ENCODE measurements at places on chromosomes 16 and 17. TPM values are rescaled to one million over a fixed set of nuclear protein-coding genes. Genes with fewer than 3 reads are reported as not detected.

GRCh38 chr16:9526791-9527190, 435.3 kb downstream of the HAPSTR1 start:
- H3K27me3 ChIP-seq: no peaks in the 10 kb centered on the region
- no peak for DNase-seq
- H3K27ac ChIP-seq: no peak overlapping the region
- H3K4me3 ChIP-seq: no peak overlapping the region
- no peaks in the 10 kb centered on the region for H3K36me3 ChIP-seq

DNA sequence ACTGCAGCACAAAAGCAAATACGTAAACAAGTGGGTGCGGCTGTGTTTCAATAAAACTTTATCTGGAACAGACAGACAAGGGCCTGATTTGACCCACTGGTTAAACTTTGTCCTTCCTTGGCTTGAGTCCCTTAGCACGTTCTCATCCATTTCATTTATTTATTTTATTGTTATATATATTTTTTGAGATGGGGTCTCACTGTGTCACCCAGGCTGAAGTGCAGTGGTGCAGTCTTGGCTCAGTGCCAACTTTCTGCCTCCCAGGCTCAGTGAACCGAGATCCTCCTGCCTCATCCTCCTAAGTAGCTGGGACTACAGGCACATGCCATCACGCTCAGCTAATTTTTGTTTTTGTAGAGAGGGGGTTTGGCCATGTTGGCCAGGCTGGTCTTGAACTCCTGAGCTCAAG, 64.3 kb downstream of the MYH11 start:
- no peak for DNase-seq
- no peak overlapping the region for H3K4me3 ChIP-seq
- H3K27me3 ChIP-seq: no peaks in the 10 kb centered on the region
- no peaks in the 10 kb centered on the region for H3K36me3 ChIP-seq
- H3K27ac ChIP-seq: no peak overlapping the region

GRCh38 chr17:43779145-43780125, 658 bp upstream of the DUSP3 start:
- H3K36me3 ChIP-seq: no peaks in the 10 kb centered on the region
- peaks cover 7% of the 10 kb centered on the region for H3K27me3 ChIP-seq
- H3K27ac ChIP-seq: peak overlapping the region; percentile 32
- DNase-seq: no peak

- peaks cover 41% of the 10 kb centered on the region for H3K27me3 ChIP-seq
- H3K4me1 ChIP-seq: peaks cover 71% of the 10 kb centered on the region
- no peak overlapping the region for H3K4me3 ChIP-seq
- H3K27ac ChIP-seq: no peak overlapping the region
Measured at GRCh38 chr17:38750312-38751121, 2.0 kb upstream of the PSMB3 start.

- peaks cover 42% of the 10 kb centered on the region for H3K4me1 ChIP-seq
- no peaks in the 10 kb centered on the region for H3K27me3 ChIP-seq
- H3K4me3 ChIP-seq: no peak overlapping the region
- H3K36me3 ChIP-seq: no peaks in the 10 kb centered on the region
Measured at GRCh38 chr16:87489434-87490045, 3.3 kb downstream of the ZCCHC14 start.

GRCh38 chr17:63932721-63933120, 590 bp upstream of the CD79B start:
- no peak for DNase-seq
- H3K27ac ChIP-seq: peak overlapping the region; percentile 17
- peaks cover 14% of the 10 kb centered on the region for H3K36me3 ChIP-seq
- H3K4me3 ChIP-seq: peak overlapping the region; percentile 51
- no peaks in the 10 kb centered on the region for H3K27me3 ChIP-seq

- H3K36me3 ChIP-seq: no peaks in the 10 kb centered on the region
- no peak overlapping the region for H3K27ac ChIP-seq
- H3K4me1 ChIP-seq: peaks cover 7% of the 10 kb centered on the region
- DNase-seq: no peak
- no peaks in the 10 kb centered on the region for H3K27me3 ChIP-seq
- no peak overlapping the region for H3K4me3 ChIP-seq
Measured at GRCh38 chr16:46896314-46896968, 12.3 kb downstream of the GPT2 start.

GRCh38 chr16:3274490-3274889, 8.8 kb upstream of the ZNF263 start:
- no peaks in the 10 kb centered on the region for H3K4me1 ChIP-seq

DNA sequence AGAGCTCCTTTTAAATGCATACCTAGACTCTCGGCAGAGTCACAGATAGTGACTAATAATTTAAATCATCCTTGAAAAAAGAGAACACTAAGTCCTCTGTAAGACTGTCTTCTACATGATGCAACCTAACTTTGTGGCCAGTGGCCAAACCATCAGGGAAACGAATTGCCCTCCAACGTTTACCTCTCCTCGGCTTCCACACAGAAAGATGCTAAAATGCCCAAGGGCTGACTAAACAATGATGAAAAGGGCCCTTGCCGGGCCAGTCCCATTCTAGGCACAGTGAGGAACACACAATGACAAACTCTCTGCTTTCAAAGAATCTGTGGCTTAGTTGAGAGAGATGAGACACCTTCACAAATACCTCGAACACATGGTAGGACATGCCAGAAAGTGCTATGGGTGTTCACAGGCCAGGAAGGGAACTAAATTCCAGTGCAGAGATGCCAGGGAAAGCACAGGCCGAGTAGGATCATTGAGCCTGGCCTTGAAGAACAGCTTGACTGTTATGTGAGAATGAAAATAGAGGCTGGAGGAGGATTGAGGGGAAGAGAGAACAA, 35.3 kb upstream of the PITPNM3 start:
- DNase-seq: no peak
- H3K36me3 ChIP-seq: peaks cover 66% of the 10 kb centered on the region
- H3K4me1 ChIP-seq: no peaks in the 10 kb centered on the region

- no peaks in the 10 kb centered on the region for H3K27me3 ChIP-seq
- no peak overlapping the region for H3K4me3 ChIP-seq
- no peaks in the 10 kb centered on the region for H3K4me1 ChIP-seq
- no peak overlapping the region for H3K27ac ChIP-seq
- DNase-seq: no peak
Measured at GRCh38 chr16:82713778-82714177, 87.0 kb downstream of the CDH13 start.

DNA sequence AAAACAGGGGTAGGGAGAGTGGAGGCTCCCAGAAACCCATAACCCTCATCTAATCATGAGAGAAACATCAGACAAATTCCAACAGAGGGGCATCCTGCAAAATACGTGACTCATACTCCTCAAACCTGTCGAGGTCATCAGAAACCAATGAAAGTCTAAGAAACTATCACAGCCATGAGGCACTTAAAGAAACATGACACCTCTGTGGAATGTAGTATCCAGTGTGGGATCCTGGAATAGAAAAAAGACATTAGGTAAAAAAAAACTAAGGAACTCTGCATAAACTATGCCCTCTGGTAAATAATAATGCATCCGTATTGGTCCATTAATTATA, 16.4 kb downstream of the CDH5 start:
- no peak overlapping the region for H3K27ac ChIP-seq
- no peaks in the 10 kb centered on the region for H3K27me3 ChIP-seq
- no peaks in the 10 kb centered on the region for H3K4me1 ChIP-seq
- no peak for DNase-seq
- H3K4me3 ChIP-seq: no peak overlapping the region

- H3K4me1 ChIP-seq: no peaks in the 10 kb centered on the region
- no peak for DNase-seq
- H3K4me3 ChIP-seq: no peak overlapping the region
Measured at GRCh38 chr16:25608002-25608401, 83.8 kb upstream of the HS3ST4 start.

GRCh38 chr17:73018599-73018998, 73.9 kb downstream of the SLC39A11 start:
- H3K27ac ChIP-seq: no peak overlapping the region
- H3K4me3 ChIP-seq: no peak overlapping the region
- DNase-seq: no peak
- no peaks in the 10 kb centered on the region for H3K36me3 ChIP-seq
- no peaks in the 10 kb centered on the region for H3K27me3 ChIP-seq

GRCh38 chr17:45888392-45888791, 6.0 kb upstream of the MAPT start:
- H3K36me3 ChIP-seq: no peaks in the 10 kb centered on the region
- H3K27me3 ChIP-seq: no peaks in the 10 kb centered on the region
- DNase-seq: no peak
- H3K4me3 ChIP-seq: no peak overlapping the region
- no peaks in the 10 kb centered on the region for H3K4me1 ChIP-seq

GRCh38 chr16:14473488-14473887, 156.6 kb downstream of the PARN start:
- no peaks in the 10 kb centered on the region for H3K27me3 ChIP-seq
- no peak overlapping the region for H3K27ac ChIP-seq
- no peaks in the 10 kb centered on the region for H3K36me3 ChIP-seq
- H3K4me1 ChIP-seq: no peaks in the 10 kb centered on the region
- no peak for DNase-seq

- peaks cover 9% of the 10 kb centered on the region for H3K4me1 ChIP-seq
- H3K36me3 ChIP-seq: no peaks in the 10 kb centered on the region
- no peaks in the 10 kb centered on the region for H3K27me3 ChIP-seq
- no peak overlapping the region for H3K4me3 ChIP-seq
- no peak for DNase-seq
- H3K27ac ChIP-seq: no peak overlapping the region
Measured at GRCh38 chr17:82536512-82537201, 17.1 kb downstream of the FOXK2 start.

DNA sequence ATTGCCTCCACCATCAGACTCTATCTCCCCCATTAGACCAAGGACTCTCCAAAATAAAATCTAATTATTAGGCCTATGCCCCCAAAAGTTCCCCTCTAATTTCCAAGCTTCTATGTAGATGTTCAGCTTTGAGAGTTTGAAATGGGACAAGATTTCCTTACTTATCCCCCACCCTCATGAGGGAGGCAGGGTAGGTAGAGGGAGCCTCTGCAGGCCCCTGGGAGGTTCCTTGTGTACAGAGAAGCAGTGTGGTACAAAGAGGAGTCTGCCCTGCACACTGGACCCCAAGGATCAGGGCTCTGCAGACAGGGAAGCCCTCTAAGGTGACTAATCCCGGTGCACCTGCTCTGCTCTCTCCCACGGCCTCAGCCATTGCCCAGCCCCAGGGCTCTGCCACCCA, 2.5 kb downstream of the KRT17 start:
- no peak overlapping the region for H3K4me3 ChIP-seq
- no peak for DNase-seq
- no peak overlapping the region for H3K27ac ChIP-seq
- H3K27me3 ChIP-seq: no peaks in the 10 kb centered on the region
- no peaks in the 10 kb centered on the region for H3K36me3 ChIP-seq
- H3K4me1 ChIP-seq: no peaks in the 10 kb centered on the region

DNA sequence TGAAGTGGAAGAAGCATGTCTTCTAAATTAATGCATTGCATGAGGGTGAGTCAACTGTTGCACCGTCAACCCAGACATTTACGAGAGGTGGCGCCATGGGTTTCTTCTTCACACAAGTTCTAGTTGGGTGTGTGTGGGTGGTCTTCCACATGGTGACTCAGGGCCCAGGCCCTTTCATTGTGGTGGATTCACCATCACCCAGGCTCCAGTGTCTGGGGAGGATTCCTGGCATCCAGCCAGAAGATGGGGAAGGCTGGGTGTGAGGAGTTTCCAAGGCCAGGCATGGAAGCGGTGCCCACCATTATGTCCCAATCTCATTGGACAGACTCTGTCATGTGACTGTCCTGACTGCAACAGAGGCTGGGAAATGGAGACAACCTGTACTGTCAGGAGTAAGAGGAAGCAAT, 21.4 kb upstream of the JPH3 start:
- H3K27ac ChIP-seq: no peak overlapping the region
- H3K36me3 ChIP-seq: no peaks in the 10 kb centered on the region
- H3K4me1 ChIP-seq: no peaks in the 10 kb centered on the region
- DNase-seq: no peak
- peaks cover 2% of the 10 kb centered on the region for H3K27me3 ChIP-seq
- no peak overlapping the region for H3K4me3 ChIP-seq

- H3K27ac ChIP-seq: no peak overlapping the region
- no peaks in the 10 kb centered on the region for H3K27me3 ChIP-seq
- DNase-seq: no peak
- no peak overlapping the region for H3K4me3 ChIP-seq
Measured at GRCh38 chr16:31093132-31093703, 1.4 kb downstream of the VKORC1 start.

GRCh38 chr16:1794221-1794871, 841 bp upstream of the IGFALS start:
- H3K27ac ChIP-seq: no peak overlapping the region
- H3K27me3 ChIP-seq: no peaks in the 10 kb centered on the region
- no peak overlapping the region for H3K4me3 ChIP-seq
- H3K36me3 ChIP-seq: peaks cover 1% of the 10 kb centered on the region

DNA sequence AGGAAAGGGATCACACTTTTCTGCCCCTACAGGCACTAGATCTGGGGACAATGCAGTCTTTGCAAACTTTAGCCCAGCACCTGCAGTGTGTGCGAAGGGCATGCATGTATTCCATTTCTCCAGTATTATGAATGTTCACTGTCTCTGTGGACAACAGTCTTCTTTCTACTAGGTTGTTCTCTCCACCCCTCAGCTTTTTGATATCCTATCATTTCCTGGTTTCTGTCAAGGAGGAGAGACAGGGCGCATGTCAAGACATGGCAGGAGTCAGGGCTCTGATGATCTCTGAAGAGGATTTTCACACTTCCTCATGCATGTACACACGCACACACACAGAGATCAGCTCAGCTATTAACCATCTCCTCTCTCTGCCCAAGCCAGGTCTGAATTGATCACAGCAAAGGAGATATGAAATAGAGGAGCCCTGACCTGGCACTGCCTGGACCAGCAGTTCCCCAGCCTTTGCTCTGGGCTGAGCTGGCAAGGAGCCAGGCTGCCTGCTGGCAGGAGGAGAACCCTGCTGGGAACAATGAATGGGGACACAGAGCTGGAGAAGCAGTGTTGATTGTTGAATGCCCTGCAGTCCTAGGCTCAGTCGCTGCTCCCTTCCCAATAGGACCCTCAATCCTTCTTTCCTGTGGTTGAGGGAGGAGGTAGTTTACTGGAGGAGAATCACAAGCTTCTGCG, 2.6 kb downstream of the GPR179 start:
- no peak overlapping the region for H3K27ac ChIP-seq
- no peak overlapping the region for H3K4me3 ChIP-seq
- H3K4me1 ChIP-seq: no peaks in the 10 kb centered on the region
- no peaks in the 10 kb centered on the region for H3K27me3 ChIP-seq
- DNase-seq: no peak

- H3K27me3 ChIP-seq: no peaks in the 10 kb centered on the region
- no peak overlapping the region for H3K4me3 ChIP-seq
- no peaks in the 10 kb centered on the region for H3K36me3 ChIP-seq
- H3K27ac ChIP-seq: no peak overlapping the region
Measured at GRCh38 chr17:65226227-65226626, 89.1 kb downstream of the RGS9 start.

Gene NPIPB9
- total RNA-seq: 12.2 TPM

Gene CDC6
- 4.9 TPM for total RNA-seq

Gene GNGT2
- 39.4 TPM for total RNA-seq

Gene KRTAP3-1
- not detected for total RNA-seq

Gene MYLK3
- total RNA-seq: 0.73 TPM

Gene CLEC18A
- total RNA-seq: 2.3 TPM

Gene RNF222
- 0.52 TPM for total RNA-seq

Gene KRTAP9-8
- total RNA-seq: not detected

Gene TBC1D3E
- total RNA-seq: not detected

Gene GUCY2D
- not detected for total RNA-seq

Gene SLC13A2
- not detected for total RNA-seq

All from natural killer cell (primary cell).